ENCODE measurements at places on chromosomes 2 and 18.
A peak's percentile ranks its signal among the peaks of the same experiment; 100 is the strongest.

DNA sequence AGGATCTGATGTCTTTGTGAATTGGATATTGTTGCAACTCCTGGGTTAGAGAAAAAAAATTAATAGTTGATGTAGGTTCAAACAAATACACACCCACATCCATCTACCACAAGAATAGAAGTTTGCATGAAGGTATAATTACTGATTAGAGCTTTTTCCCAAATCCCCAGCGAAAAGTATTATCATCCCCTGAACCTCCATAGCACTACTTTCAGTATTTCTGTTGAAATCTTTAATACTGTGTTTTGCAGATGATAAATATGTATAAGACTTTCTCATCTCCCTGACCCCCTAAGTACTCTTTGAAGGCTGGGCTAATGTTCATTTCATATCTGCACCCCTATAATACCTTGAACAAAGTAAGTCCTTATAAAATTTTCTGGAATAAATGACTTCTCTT, 6.4 kb downstream of the FN1 start:
- DNase-seq = no peak

DNA sequence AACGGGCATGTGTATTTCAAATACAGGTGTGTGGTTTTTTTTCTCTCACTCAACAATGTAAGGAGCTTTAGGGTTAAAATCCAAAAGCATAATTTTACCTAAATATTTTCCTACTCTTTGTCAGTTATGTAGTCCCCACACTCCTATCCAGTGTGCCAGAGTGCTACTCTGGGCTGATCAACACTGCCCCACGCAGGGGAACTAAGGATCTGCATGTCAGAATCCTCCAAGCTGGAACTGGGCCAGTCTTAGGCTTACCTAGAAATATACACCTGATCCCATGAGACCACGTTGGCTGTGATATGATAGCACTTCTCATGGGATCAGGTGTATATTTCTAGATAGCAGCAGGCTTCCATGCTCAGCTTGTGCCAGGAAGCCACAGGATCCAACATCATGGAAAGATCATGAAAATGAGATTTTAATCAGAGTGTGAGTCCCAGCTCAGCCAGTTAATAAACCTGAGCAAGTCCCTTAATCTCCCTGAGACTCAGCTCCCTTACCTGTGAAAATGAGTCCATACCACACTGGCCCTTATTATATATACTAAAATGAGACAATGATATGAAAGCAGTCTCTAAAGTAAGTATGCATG, 29.7 kb downstream of the CCDC141 start:
- peak; percentile 17 for DNase-seq

DNA sequence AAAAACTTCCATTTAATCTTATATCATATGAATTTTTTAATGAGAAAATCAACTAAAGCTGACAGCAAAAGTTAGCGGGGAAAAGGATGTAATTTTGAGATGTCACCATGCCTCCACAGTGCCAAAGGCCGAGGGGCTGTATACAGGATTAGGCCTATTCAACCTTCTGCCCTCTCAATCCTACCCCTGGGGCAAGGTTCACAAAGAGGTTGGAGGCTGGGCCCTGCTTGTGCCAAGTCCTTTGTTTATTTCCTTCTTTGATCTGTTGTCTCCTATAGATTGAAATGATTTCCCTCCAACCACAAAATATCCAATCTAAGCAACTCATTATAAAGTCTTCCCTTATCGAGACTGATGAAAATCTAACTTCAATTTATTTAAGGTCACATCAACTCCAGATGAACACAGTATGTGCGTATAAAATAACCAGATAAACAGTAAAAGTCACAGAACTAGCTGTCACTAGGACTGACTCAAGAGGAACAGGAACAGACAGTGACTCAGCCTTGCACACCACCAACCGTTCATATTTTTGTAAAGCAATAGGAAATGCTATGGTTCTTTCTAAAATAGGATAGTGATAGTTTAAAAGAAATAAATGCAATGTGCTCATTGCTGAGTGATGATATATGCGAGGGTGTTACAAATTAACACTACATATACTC, 95.8 kb downstream of the SLC25A12 start:
- peak; percentile 53 for DNase-seq

- no peak for DNase-seq
These were observed 12.4 kb downstream of the SLC8A1 start for GRCh38 chr2:40439473-40439872.

- DNase-seq = no peak
These were observed 41.0 kb downstream of the MYO3B start for GRCh38 chr2:170218931-170219330.

- DNase-seq = no peak
These were observed 117.4 kb downstream of the FMNL2 start for GRCh38 chr2:152452256-152452973.

- no peak for DNase-seq
These were observed 45.2 kb upstream of the NEUROD1 start for GRCh38 chr2:181725476-181725875.

GRCh38 chr2:239114616-239115265, 266.9 kb downstream of the TWIST2 start:
- DNase-seq = peak; percentile 33
